ENCODE measurements at places on chromosomes 6 and 20.

GRCh38 chr20:19990850-19991249, 26.3 kb upstream of the NAA20 start:
- no peak for DNase-seq

GRCh38 chr6:79985128-79985527, 19.3 kb upstream of the TTK start:
- no peak for DNase-seq

GRCh38 chr6:16712255-16712930, 48.9 kb downstream of the ATXN1 start:
- peak; percentile 55 for DNase-seq

GRCh38 chr20:43977252-43977651, 62.6 kb downstream of the TOX2 start:
- no peak for DNase-seq

GRCh38 chr20:30376767-30377658, 880.5 kb upstream of the DEFB115 start:
- DNase-seq = peak; percentile 64
